ENCODE measurements at places on chromosomes 11 and 22.

DNA sequence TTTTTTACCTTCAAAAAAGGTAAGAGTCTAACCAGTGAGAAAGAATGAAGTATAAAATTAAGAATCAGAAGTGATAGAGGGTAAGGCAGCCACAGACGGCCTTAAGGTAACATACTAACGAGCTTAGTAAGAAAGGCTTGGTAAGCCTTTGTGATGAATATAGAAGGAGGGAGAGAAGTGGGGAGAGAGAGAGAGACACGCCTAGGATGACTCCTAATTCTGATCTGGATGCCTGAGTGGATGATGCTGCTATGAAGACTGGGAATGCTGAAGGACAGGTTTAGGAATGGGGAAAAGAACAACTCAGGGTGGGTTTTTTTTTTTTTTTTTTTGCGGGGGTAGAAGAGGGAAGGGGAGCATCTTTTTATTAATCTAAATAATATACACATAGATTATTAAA lies 4.8 kb downstream of the FBXO3 start:
- DNase-seq: no peak

GRCh38 chr22:44281768-44282637 lies 30.7 kb downstream of the SHISAL1 start:
- DNase-seq: no peak

DNA sequence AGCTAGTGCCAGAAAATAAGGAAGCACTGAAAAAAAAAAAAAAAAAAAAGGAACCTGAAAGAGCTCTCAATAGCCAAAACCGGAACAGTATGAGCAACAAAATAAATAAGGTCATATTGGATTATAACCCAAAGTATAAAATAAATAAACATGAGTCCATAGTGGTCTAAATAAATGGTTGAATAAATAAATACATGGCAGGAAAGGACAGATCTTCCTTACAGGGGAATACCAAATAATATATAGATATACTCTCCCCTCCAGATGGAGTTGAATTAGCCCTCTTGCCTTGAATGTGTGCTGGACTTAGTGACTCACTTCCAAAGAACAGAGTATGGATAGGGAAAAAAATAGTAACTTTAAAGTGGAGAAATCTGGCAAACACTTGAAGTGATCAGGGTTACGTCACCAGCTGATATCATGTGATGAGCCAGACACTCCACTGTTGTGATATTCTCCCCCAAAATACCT lies 14.3 kb upstream of the ARRB1 start:
- no peak for DNase-seq

GRCh38 chr11:67002297-67002913 lies 20.5 kb upstream of the SYT12 start:
- DNase-seq: no peak

GRCh38 chr11:69382131-69383128 lies 88.5 kb downstream of the MYEOV start:
- DNase-seq: no peak

GRCh38 chr11:45560913-45561281 lies 104.5 kb downstream of the CHST1 start:
- DNase-seq: no peak

DNA sequence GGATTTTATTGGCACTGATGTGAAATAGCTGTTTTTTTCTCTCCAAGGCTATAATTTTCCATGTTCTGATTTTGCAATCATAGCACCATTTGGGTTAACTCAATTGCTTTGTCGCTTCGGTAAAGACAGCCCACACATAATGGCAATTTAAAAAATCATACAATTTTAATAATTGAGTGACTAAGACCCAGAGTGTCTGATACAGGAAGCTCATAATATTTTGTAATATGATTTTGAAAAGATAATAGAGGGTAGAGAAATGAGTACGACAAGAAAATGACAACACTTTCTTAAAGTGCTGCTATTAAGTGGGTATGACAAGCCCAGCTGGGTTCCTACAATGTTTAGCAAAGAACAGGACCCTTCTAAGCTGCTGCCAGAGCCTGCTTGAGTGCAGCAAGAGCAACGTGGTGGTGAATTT lies 439.1 kb downstream of the METTL15 start:
- DNase-seq: no peak

- no peak for DNase-seq
Measured at GRCh38 chr11:129598378-129598777, 217.3 kb upstream of the TMEM45B start.

- no peak for DNase-seq
Measured at GRCh38 chr22:49025791-49026493, 801.7 kb downstream of the BRD1 start.

GRCh38 chr11:86244063-86244521 lies 461 bp upstream of the EED start:
- peak; percentile 84 for DNase-seq

DNA sequence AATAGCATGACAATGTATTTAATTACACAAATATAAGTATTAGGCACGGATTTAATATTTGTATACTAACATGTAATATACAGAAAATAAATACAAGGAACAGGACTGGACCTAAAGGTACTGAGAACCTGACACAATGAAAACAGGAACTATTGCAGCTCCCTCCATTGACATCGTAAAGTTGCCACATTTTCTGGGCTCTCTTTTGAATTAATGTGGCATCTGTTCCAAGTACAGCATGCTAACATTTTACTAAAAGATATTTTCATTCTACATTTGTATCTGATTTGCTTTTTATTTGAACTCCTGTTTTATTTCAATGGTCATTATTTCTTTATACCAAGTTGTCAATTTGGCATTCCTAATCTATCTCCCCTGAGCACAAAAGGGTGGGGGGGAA lies 15.3 kb downstream of the PHF21A start:
- no peak for DNase-seq

DNA sequence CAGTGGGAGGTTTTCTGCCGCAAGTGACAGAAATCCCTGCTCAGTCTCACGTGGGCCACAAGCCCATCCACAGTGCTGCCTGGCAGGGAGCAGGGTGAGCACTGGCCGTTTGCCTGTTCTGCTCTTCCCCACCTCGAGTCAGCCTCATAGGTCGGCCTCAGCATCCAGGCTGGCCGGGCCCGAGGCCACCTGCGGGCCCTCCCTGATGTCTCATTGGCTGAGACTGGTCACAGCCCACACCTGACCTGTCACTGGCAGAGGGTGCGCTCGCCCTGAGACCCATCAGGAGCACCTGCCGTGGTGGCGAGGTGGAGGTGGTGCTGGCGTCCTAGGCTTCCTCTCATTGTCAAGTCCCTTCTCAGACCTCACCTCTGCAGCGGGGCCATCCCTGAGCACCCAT lies 72.1 kb downstream of the ELFN2 start:
- no peak for DNase-seq

DNA sequence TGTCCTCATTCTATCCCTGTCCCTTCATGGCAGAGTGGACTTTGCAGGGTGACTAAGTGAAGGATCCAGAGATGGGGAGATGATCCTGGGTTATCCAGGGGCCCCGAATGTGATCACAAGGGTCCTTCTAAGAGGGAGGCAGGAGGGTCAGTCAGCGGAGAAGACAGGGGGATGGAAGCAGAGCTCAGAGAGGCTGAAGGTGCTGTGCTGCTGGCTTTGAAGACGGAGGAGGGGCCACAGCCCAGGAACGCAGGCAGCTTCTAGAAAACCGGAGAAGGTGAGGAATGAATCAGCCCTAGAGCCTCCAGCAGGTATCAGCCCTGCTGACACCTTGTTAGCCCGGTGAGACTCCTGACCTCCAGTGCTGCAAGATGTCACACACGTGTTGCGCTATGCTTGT lies 63.7 kb downstream of the CDKN1C start:
- no peak for DNase-seq

GRCh38 chr11:98512938-98513337 lies 507.8 kb upstream of the CNTN5 start:
- DNase-seq: no peak

DNA sequence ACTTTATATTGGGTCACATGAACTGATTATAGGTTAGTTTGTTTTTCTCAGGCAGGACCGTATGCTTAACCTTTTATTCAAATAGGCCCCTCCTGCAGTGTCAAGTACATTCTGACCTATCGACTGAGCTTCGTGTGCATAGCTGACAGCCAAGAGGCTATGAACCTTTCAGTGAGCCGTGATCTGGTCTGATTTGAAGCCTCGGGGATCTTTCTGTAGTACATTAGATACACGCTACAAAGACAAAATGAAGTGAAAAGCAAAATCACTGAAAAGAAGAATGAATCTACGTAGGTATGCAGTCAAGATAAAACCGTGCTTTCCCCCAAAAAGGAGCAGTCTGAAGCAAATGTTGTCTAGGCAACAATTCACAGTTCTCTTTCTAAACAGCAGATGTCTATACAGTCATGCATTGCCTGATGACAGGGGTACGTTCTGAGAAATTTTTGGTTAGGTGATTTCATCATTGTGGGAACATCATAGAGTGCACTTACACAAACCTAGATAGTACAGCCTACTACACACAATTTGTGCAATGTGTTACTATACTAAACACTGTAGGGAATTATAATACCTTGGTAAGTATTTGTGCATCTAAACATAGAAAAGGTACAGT lies 18.1 kb downstream of the JHY start:
- DNase-seq: no peak

GRCh38 chr11:65625628-65626342 lies 10.2 kb downstream of the PCNX3 start:
- peak; percentile 44 for DNase-seq

- no peak for DNase-seq
Measured at GRCh38 chr11:79237703-79238102, 203.1 kb downstream of the TENM4 start.

DNA sequence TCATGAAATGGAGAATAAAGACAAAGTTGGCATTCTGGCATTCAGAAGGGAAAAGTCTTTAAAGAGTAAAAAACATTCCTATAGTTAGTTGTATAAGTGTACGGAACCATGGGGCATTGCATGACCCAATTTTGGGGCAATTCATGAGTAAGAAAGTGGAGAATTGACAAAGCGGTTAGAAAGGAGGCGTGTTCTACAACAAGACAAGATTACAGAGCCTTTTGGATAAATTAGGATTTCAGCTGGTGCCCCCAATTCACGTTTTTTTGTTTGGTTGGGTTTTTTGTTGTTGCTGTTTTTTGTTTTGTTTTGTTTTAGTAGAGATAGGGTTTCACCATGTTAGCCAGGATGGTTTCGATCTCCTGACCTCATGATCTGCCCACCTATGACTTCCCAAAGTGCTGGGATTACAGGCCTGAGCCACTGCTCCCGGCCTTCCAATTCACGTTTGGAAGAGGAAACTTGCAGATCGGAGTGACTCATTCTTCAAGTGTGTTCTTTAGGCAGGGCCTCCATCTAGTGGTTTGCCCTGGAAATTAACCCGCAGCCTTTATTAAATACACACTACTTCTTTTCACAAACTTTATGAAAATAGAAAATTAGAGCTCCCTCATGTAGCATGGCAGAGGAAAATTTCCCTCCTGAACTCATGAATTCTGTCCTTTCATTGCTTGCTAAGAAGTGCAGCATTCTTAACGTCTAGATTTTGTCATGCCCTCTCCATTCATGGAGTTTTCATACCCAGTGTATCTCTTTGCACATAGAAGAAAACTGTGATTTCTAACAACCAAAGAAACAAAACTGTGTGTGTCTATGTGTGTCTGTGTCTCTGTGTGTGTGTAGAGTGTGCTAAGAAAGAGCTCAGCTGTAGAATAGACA lies 118.1 kb downstream of the BBOX1 start:
- DNase-seq: no peak

GRCh38 chr11:117610045-117610444 lies 187.0 kb downstream of the DSCAML1 start:
- no peak for DNase-seq

GRCh38 chr22:19896665-19897355 lies 42.1 kb upstream of the GNB1L start:
- no peak for DNase-seq

DNA sequence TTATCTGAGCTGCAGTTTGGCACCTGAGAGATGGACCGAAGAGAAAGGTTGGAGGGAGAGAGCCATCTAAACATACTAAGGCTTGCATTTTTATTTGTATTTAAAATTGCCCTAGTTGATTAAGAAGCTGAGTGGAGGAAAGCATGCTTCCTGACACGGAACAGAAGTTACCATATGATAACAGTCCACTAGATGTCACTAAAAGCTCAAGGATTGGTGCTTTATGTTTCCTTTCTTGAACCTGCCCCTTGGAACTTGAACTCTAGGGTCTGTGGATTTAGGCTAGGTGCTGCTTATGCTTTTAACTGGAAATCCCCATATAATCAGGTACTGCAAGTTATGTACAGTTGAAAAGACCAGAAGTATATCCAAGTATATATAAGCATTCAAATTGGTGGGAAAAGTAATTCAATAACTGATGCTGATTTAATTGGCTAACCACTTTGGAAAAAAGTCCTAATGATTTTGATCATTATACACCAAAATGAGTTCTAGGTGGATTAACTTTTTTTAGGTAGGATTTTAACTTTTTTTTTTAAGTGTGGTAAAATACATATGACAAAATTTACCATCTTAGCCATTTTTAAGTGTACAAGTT lies 9.5 kb downstream of the RBMXL2 start:
- no peak for DNase-seq

- no peak for DNase-seq
Measured at GRCh38 chr22:33361581-33361980, 303.4 kb upstream of the SYN3 start.

- no peak for DNase-seq
Measured at GRCh38 chr11:55936300-55936699, at the start of gene OR5I1. Gene OR5I1 (minus strand): TSS chr11:55936400. CDS start chr11:55936400, 0 bp downstream.

GRCh38 chr11:10376061-10376460 lies 71.2 kb downstream of the ADM start:
- DNase-seq: no peak

DNA sequence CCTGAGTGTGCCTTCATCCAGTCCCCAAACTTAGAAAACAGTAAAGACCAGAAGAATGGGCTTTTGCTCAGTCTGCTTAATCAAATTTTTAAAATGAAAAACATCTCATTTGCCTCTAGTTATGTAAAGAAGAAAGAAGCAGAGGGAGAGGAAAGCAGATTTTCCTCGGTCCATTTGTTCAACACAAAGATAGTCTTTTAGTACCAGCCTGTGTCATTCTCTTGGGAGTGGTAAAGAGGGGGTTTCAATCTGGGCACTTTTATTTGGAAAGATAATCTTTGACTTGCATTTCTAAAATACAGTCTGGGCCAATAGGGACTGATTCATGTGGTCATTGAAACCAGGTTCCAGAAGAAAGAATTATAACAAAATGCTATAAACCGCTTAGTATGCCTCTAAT lies 29.5 kb downstream of the KREMEN1 start:
- no peak for DNase-seq

- DNase-seq: no peak
Measured at GRCh38 chr22:49551897-49552614, 275.6 kb downstream of the BRD1 start.
